ENCODE measurements at places on chromosomes 4 and X.

- no peak for DNase-seq
These were observed 137.9 kb upstream of the ZXDB start for GRCh38 chrX:57453901-57454300.

GRCh38 chr4:32189130-32189529 lies 1469.0 kb downstream of the PCDH7 start:
- DNase-seq = no peak

DNA sequence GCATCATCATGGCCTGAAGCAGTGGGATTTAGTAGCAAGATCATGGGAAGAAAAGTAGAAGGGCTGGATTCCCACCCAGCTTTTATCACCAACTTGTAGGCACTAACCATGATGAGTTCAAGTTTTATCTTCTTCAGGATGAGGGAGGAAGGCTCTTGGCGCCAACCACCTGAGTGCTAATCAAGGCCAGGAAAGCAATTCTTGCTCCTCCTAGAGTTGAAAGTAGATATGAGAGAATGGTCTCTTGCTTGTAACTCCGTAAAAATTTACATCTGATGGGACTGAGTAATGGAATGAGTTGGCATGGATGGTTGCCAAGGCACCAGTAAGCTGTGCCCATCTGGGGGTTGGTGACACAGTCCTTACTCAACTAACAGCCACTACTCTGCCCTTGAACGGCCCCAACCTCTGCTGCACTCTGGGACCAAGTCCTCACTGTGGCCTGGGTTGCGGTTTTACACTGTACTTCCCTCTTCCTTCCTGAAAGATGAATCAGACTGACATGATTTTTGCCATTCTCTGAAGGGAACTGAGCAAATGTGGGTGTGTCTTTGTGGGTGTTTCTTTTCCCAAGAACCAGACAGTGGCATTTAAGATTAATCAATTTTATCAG lies 39.4 kb upstream of the NDP start:
- no peak for DNase-seq

DNA sequence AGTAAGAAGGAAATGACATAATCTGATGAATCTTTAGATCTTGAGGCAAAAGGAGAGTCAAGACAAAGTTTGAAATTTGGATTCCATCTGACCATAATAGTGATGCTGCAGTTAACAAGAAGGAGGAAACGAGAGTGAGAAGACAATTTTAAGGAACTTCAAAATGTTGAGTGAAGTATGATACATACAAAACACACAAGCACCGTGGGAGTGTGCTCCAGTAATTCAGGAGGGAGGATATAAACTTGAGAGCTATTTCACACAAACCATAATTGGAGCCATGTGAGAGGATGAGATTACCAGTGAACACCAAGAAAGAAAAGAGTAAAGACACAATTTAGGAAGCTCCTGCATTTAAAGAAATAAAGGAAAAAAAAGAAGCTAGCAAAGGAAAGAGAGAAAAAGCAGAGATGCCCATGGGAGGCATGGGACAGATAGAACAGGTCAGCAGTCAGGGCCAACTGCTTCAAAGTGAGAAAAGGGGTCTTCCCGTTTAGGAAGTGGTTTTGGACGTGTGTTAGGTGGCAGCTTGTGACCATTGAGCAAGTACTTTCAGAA lies 150.7 kb upstream of the SLC7A11 start:
- no peak for DNase-seq

- no peak for DNase-seq
These were observed 111.1 kb downstream of the HMX1 start for GRCh38 chr4:8760561-8760960.

GRCh38 chrX:56289449-56289848 lies 57.3 kb downstream of the KLF8 start:
- DNase-seq = no peak

- no peak for DNase-seq
These were observed 194.6 kb upstream of the FTHL17 start for GRCh38 chrX:31266203-31267076.

DNA sequence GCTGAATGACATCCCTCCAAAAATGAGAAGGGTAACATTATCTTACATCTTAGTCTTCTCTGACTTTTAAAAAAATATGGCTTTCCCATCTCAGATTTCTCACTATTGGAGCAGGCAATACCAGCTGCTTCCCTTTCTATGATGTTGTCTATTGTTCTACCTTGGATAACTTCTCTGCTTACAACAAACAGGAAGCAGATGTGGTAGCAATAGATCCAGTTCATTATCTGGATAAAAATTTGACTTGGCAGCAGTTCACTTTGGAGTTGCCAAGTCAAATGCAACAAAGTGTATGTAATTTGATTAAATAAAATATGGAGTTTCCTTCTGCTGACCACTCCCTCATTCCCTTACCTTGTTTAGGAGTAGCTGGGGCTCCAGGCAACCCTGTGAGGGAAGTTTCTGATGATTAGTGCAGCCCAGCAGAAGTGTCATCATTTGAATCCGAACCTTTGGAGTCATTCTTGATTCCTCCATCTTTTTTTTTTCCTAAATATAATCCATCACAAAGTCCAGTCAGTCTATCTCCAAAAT lies 72.0 kb upstream of the GPRIN3 start:
- DNase-seq = no peak

DNA sequence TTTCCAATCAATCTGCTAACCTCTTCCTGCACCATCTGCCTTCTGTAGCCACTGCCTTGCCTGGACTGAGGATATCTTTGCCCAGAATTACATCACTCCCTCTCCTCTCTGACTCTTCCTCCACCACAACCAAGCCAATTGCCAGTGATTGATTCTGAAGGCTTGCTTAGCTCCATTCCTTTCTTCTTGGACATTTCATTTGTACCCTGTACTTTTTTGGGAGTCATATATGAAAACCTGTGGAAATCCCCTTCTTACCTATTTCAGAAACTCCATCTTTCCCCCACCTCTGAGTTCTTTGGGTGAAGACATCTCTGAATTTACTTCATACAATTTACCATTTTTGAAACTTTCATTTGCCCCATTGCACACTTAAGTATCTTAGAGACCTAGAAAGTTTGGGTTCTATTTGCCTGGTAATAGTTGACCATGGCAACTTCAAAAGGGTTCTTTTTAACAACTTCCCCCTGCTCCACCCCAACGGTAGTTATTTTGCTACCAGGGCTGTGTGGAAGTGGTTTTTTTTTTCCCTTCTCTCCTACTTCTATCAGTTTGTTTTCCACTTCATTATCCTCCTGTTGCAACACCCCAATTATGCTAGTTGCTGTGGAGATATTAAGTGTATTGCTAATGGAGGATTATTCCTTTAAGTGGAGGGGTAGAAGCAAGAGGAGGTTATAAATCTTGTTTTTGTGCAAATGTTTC lies 14.3 kb downstream of the SGMS2 start:
- no peak for DNase-seq

DNA sequence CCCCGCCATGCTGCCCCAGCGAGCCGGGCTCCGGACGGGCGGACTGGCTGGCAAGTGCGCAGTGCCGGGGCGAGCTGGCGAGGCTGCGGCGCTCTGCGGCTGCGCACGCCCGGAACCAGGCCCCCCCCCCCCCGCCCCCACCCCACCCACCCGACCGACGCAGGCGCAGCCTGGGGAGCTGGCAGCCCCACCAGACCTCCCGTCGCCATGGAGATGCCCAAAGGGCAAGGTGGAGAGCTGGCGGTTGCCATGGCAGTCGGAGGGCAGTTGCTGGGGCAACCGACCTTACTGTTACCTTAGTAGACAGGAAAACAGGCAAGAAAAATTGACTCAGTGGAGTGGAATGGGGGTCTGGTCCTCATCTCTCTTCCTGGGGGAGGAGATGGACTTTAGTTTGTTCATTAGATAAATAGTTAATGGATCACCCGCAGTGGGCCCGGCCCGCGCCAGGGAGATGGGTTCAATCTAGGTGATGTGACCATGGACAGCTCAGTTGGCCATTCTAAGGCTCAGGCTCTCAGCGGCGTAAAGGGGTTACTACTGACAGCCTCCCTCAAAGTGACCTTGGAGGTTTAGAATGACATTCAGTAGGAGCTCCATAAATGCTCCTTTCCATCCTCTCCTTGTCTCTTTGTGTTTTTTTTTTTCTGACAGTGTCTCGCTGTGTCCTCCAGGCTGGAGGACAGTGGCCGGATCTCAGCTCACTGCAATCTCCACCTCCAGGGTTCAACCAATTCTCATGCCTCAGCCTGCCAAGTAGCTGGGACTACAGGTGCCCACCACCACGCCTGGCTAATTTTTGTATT lies at the start of gene PCSK1N:
Gene PCSK1N (minus strand): TSS at position 87 of the 806 bp plus-strand sequence. CDS start 78 bp downstream, at position 9.
- DNase-seq = peak; percentile 11

DNA sequence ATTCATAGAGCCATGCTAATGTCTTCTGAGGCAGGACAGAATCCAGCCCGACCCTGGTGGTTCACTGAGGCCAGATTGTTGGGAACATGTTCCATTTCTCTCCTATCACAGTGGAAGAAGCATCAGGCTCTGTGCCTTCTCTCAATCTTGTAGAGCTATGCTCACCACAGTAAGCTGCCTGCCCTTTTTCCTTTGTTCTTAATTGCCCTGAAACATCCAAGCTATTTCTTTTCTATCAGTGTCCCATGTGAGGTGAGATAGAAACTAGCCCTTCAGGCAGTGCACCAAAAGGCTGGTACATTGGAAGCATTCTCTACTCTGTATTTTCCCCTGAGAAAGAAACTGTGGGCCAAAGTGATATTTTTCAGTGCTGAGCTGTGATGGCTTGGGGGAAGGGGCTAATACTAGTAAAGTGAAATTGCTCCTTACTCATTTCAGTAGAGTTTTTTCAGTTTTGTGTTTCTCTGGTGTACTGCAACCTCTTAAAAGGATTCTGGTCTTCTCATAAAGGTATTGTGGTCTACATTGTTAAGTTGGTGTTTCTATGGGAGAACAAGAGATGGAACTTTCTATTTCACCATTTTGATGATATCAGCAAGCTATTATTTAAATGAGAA lies 611.2 kb downstream of the RPA4 start:
- DNase-seq = no peak

DNA sequence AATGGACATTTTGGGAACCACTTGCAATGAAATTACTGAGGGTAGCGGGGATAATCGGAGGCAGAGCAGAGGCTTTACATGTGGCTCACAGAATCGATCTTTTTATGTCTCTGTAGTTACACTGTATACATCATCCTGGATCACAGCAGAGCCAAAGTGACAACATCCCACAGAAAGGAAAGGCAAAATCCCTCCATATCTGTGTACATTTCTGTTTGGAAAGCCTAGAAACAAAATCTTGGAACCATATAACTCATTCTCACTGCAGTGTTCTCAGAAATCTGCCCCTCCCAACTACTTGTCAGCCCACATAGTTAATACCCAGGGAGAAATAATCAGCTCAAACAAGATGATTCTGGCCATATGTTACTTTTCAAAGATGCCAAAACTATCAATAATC lies 211.6 kb downstream of the DCLK2 start:
- no peak for DNase-seq

GRCh38 chr4:187166886-187167512 lies 443.3 kb upstream of the FAT1 start:
- no peak for DNase-seq

GRCh38 chr4:169761846-169762245 lies 4.1 kb upstream of the HPF1 start:
- no peak for DNase-seq

DNA sequence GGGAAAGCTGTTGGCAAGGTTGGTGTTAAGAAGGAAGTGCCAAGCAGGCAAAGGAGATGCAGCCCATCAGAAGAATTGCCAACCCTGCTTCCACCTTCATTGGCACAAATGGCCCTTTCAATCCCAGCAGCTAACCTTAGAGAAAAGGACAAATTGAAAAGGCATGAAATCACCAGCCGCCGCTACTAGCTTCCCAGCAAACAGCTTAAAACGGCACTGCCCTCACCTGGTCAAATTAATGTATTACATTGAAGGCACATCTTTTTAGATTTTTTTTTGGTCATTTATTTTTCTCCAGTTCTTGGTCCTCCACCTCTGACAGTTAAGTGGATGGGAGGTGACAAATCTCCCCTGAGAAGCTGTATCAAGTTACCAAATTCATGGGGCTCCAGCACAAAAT lies 51.0 kb upstream of the NHSL2 start:
- DNase-seq = peak; percentile 3

DNA sequence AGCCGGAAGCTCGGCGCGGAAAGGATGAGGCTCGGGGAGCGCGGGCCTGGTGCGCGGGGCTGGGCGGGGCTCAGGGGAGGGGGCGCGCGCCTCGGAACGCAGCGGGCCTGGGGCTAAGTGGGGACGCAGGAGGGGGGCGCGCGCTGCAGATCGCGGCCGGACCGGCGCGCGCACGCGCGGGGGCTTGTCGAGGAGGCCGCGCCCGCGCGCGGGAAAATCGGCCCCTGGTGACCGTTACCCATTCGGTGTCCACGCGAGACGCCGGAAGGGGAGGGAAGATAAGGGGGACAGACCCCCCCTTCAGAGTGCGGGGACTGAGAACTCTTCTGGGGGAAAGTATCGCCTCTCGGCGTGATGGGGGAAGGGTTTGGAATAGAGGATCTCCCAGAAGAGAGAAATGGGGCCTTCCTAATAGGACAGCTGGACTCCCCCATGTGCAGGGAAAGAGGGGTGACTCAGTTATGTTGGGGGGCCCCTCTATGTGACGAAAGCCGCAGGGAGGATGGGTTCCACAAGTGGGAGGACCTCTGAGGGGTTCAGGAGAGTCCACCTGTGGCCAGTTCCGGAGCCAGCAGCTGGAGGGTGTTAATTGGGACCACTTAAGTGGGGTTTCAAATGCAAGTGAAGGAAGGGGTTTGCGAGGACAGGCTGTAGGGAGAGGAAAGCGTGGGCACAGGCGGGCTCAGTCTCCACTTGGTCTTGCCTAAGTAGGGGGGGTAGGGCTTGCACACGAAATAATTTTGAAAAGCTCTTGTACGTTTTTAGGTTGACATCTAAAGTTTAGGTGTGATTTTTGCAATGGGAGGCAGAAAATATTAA lies 584 bp downstream of the SUV39H1 start:
- DNase-seq = no peak

DNA sequence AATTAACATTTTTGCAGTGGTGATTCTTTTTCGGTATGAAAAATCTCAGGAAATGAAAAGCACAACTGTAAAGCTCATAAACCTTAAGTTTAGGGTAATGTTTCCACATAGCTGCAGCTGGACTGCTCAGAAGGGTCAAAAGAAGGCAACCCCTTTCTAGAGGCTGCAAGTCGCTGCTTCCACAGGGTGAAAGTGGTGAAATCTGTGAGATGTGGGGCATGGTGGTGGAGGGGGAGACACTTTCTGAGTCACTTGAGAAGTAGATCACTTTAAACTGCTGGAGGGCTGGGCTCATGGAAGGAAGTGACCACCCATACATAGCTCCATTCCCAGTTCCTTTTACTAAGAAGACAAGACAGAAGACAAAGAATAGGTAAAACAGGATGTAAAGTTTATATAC lies 8.7 kb downstream of the SFRP2 start:
- no peak for DNase-seq

- no peak for DNase-seq
These were observed 91.2 kb downstream of the LRP2BP start for GRCh38 chr4:185304541-185304940.

GRCh38 chr4:41977709-41978108 lies 3.8 kb upstream of the DCAF4L1 start:
- no peak for DNase-seq

- no peak for DNase-seq
These were observed 79.0 kb upstream of the EDA2R start for GRCh38 chrX:66717926-66718325.

GRCh38 chrX:74324131-74324530 lies 20.2 kb downstream of the ZCCHC13 start:
- DNase-seq = no peak

- no peak for DNase-seq
These were observed 30.8 kb downstream of the RASL11B start for GRCh38 chr4:52892880-52893279.

GRCh38 chrX:30791296-30792278 lies 97.5 kb downstream of the TAB3 start:
- no peak for DNase-seq

- no peak for DNase-seq
These were observed 1.7 kb downstream of the EIF1AX start for GRCh38 chrX:20139966-20140365.

GRCh38 chrX:39857780-39858179 lies 240.0 kb downstream of the BCOR start:
- no peak for DNase-seq
